ENCODE measurements at places on chromosomes 2 and 18. TPM values are rescaled to one million over a fixed set of nuclear protein-coding genes. Genes with fewer than 3 reads are reported as not detected.

CGREF1 gene
- total RNA-seq = 0.20 TPM

RTP5 gene
- not detected for total RNA-seq

TCF23 gene
- not detected for total RNA-seq

GFPT1 gene
- 95.9 TPM for total RNA-seq

CFC1 gene
- total RNA-seq = 6.4 TPM

PLA2R1 gene
- total RNA-seq = 2.2 TPM

HOXD4 gene
- total RNA-seq = not detected

RND3 gene
- total RNA-seq = 9.4 TPM

IL37 gene
- not detected for total RNA-seq

NPHP1 gene
- total RNA-seq = 10.6 TPM

COLEC11 gene
- total RNA-seq = 0.96 TPM

ALLC gene
- not detected for total RNA-seq

MROH2A gene
- not detected for total RNA-seq

DYTN gene
- total RNA-seq = not detected

VPS4B gene
- 44.7 TPM for total RNA-seq

DNER gene
- not detected for total RNA-seq

TUBB8B gene
- not detected for total RNA-seq

FBLN7 gene
- 3.6 TPM for total RNA-seq

DHX57 gene
- 38.2 TPM for total RNA-seq

GCG gene
- not detected for total RNA-seq

ERBB4 gene
- total RNA-seq = 166 TPM

EHD3 gene
- total RNA-seq = 15.5 TPM

SERPINB13 gene
- total RNA-seq = not detected

C2orf66 gene
- 0.15 TPM for total RNA-seq

SH3RF3 gene
- total RNA-seq = 1.8 TPM

SPC25 gene
- total RNA-seq = 49.9 TPM

CBLN2 gene
- total RNA-seq = not detected

ROCK1 gene
- 45.7 TPM for total RNA-seq

MEP1B gene
- not detected for total RNA-seq

CHRNG gene
- not detected for total RNA-seq

PPP4R3B gene
- 50.6 TPM for total RNA-seq

QPCT gene
- total RNA-seq = 15.9 TPM

UGT1A6 gene
- total RNA-seq = not detected
